Osteoblast (primary cell): ENCODE measurements at places on chromosomes 16 and 17. TPM values are rescaled to one million over a fixed set of nuclear protein-coding genes. Genes with fewer than 3 reads are reported as not detected.
A peak's percentile ranks its signal among the peaks of the same experiment; 100 is the strongest.

DNA sequence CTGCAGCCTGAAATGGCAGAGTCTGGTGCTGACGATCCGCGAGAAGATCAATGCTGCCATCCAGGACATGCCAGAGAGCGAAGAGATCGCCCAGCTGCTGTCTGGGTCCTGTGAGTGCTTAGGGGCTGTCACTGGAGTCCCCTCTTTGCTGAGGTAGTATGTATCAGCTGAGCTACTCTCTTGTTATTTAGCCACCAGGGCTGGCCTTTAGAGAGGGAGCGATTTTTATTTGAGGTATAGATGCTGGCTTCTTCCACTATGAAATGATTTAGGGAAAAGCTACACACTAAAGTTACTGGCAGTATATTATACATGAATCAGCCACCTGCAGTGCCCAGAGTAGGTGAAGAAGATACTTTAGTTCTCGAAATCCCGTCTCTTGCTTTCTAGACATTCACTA is 2.6 kb downstream of the CDK5RAP3 start:
- H3K27ac ChIP-seq: no peak overlapping the region
- peaks cover 40% of the 10 kb centered on the region for H3K36me3 ChIP-seq
- peaks cover 11% of the 10 kb centered on the region for H3K4me1 ChIP-seq
- no peaks in the 10 kb centered on the region for H3K27me3 ChIP-seq
- no peak overlapping the region for H3K4me3 ChIP-seq
- no peak for DNase-seq

Gene KCNJ18
- total RNA-seq: not detected in 2 replicates

DNA sequence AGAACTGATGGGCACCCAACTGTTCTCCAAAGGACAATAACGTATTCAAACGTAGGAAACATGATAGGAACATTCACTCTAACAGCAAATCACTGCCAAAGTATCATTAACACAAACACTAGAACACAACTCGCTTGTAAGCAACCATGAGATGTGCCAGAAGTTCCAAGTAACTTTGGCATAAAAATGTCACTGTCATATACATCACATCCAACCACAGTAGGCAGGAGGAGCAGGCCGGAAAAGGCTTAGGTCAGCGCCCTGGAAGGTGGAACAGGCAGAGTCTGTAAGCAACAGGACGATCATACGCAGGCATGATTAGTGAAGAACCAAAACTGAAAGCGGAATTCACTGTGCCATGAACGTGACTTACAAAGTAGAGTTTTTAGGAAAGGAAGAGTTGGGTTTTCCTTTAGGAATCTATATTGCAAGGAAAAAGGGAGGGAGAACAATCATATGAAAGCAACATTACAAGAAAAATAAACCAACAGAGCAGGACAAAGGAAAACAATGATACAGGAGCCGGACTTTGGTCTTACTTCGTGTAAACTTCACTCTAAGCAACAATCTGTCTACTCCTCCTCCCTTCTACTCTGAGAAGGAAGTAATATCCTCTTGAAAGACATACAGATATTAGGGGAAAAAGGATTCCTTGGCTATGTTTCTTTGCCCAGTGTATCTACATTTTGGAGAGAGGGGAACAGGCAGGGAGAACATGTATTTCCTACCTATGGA is 52.3 kb downstream of the YWHAE start:
- no peaks in the 10 kb centered on the region for H3K4me1 ChIP-seq
- peak; percentile 80 for DNase-seq

Gene CEP112
- total RNA-seq: 8.3 and 10.6 TPM in 2 replicates

GRCh38 chr16:19749571-19750080 is 31.6 kb downstream of the IQCK start:
- H3K4me3 ChIP-seq: no peak overlapping the region
- H3K27me3 ChIP-seq: no peaks in the 10 kb centered on the region
- H3K36me3 ChIP-seq: no peaks in the 10 kb centered on the region
- DNase-seq: no peak

GRCh38 chr17:16932156-16932555 is 39.8 kb downstream of the TNFRSF13B start:
- no peak overlapping the region for H3K27ac ChIP-seq
- no peaks in the 10 kb centered on the region for H3K4me1 ChIP-seq
- no peak overlapping the region for H3K4me3 ChIP-seq
- H3K36me3 ChIP-seq: no peaks in the 10 kb centered on the region

DNA sequence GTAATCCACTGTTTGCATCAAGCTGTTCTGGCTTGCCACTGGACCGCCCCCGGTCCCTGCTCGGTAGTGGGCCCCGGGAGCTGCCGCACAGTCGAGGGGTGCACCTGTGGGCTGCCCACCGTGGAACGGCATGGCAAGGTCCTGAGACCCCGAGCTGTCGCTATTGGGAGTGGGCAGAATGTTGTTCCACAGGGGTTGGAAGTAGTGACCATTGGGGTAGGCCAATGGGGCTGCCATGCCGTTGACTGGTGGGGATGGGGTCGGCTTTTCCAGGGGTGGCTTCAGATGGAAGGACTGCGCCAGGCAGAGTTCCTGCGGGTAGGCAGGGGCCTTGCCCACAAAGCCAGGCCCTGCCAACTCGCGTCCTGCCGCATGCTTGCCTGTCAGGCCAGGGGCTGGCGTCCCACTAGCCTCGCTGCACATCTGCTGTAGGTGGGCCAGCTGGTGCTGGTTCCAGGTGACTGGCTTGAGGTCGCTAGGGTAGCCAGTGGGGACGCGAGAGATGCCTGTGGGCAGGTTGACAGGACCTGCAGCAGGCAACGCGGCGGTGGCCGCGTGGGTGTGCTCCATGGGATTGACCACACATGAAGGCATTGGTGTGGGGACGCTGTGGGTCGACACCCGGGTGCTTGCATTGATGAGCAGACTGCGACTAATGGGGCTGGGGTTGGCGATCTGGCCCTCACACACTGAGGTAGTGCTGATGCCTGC is 14.8 kb downstream of the TRAF4 start:
- peaks cover 9% of the 10 kb centered on the region for H3K4me1 ChIP-seq
- peak; percentile 15 for DNase-seq
- H3K4me3 ChIP-seq: no peak overlapping the region
- H3K27me3 ChIP-seq: no peaks in the 10 kb centered on the region

- H3K4me1 ChIP-seq: no peaks in the 10 kb centered on the region
- no peak overlapping the region for H3K27ac ChIP-seq
- no peak overlapping the region for H3K4me3 ChIP-seq
- DNase-seq: no peak
These were observed 241.8 kb downstream of the C16orf95 start for GRCh38 chr16:87075319-87075860.

DNA sequence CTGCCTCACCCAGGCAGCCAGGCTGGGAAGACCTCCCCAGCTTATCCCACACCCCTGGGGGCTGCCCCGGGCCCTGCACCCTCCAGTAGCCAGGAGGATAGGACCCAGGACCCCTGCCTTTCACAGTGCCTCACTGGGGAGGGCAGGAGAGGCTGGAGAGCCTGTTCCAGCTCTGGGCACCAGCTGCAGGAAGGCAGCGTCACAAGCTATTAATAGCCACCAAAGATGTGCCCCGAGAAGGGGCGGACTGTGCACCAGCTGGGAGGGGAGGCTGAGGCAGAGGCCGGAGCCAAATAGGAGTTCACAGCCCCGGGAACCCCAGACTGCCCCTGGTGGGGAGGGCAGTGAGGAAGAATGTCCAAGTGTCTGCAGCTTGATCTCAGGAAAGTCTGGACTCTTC is 8.8 kb downstream of the SBK1 start:
- peak; percentile 45 for DNase-seq
- H3K27ac ChIP-seq: no peak overlapping the region
- no peak overlapping the region for H3K4me3 ChIP-seq
- no peaks in the 10 kb centered on the region for H3K4me1 ChIP-seq

Gene MT1B
- not detected in 2 replicates for total RNA-seq

Gene KRTAP1-1
- total RNA-seq: 2.2 and 2.4 TPM in 2 replicates

GRCh38 chr17:10055262-10055975 is 143.0 kb downstream of the GAS7 start:
- H3K4me1 ChIP-seq: no peaks in the 10 kb centered on the region
- no peaks in the 10 kb centered on the region for H3K27me3 ChIP-seq
- DNase-seq: no peak
- no peaks in the 10 kb centered on the region for H3K36me3 ChIP-seq
- H3K4me3 ChIP-seq: no peak overlapping the region

GRCh38 chr17:54029986-54030385 is 207.3 kb downstream of the KIF2B start:
- no peaks in the 10 kb centered on the region for H3K27me3 ChIP-seq
- no peak for DNase-seq
- no peak overlapping the region for H3K27ac ChIP-seq
- H3K4me1 ChIP-seq: no peaks in the 10 kb centered on the region

Gene HCRT
- not detected in 2 replicates for total RNA-seq

- peaks cover 13% of the 10 kb centered on the region for H3K4me1 ChIP-seq
- no peak overlapping the region for H3K27ac ChIP-seq
- H3K27me3 ChIP-seq: no peaks in the 10 kb centered on the region
- no peaks in the 10 kb centered on the region for H3K36me3 ChIP-seq
- DNase-seq: peak; percentile 86
These were observed 4.0 kb downstream of the TAC4 start for GRCh38 chr17:49843774-49844350.

Gene NME1
- 53.6 and 58.6 TPM in 2 replicates for total RNA-seq

DNA sequence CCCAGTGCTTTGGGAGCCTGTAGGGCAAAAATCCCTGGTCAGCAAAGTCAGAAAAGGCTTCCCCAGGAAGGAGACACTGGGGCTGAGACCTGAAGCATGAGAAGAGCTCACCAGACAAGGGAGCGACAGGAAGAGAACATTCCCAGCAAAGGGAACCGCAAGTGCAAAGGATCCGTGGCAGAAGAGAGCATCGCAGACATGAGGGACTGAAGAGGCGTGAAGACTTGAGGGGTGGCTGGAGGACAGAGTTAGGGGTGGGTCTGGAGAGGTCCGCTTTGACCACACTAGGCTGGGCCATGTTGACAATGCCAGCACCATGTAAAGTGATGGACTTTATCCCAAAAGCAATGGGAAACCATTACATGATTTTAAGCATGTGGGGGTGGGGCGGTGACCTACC is 128.1 kb upstream of the IRX3 start:
- no peak for DNase-seq
- H3K27me3 ChIP-seq: no peaks in the 10 kb centered on the region

DNA sequence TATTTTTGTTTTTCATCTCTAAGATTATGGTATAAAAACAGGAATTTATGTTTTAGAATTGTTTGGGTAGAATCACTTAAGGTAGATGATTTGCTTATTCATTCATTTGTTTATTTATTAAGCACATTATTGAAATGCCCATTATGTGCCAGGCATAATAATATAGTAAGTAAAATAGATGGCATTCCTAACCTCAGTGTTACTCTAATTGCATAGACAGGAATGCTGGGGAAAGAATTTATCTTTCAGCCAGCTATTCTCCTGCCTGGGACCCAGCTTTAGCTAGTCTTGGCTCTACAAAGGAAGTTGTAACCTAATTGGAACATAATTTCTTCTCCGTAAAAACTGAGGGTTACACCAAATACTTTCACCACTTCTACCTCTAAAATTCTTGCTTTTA is 44.6 kb downstream of the NFAT5 start:
- H3K36me3 ChIP-seq: peaks cover 4% of the 10 kb centered on the region
- no peak for DNase-seq
- no peak overlapping the region for H3K4me3 ChIP-seq
- no peaks in the 10 kb centered on the region for H3K27me3 ChIP-seq
- no peak overlapping the region for H3K27ac ChIP-seq

Gene CD300A
- not detected in 2 replicates for total RNA-seq

DNA sequence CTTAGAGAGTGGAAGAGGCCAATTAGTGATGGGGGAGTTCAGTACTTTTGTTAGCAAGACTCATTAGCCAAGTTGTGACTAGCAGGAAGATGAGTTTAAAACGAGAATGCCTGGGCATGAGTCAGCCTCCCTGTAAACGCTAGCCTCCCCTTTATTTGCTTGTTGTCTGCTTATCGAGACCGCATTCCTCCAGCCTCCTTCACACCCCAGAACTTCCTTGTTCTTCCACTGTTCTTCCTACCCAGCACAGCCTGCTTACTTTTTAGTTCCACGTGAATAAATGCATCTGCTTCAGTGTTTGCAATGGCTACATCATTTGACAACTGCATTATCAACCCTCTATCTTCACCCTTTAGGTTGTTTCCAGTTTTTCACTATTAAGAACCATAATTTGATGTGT is 20.2 kb upstream of the OR3A1 start:
- no peak overlapping the region for H3K4me3 ChIP-seq
- no peaks in the 10 kb centered on the region for H3K27me3 ChIP-seq
- H3K36me3 ChIP-seq: no peaks in the 10 kb centered on the region
- no peak for DNase-seq

- H3K27ac ChIP-seq: peak overlapping the region; percentile 70
- no peaks in the 10 kb centered on the region for H3K27me3 ChIP-seq
- H3K4me1 ChIP-seq: peaks cover 40% of the 10 kb centered on the region
- peak; percentile 69 for DNase-seq
- peak overlapping the region; percentile 6 for H3K4me3 ChIP-seq
- peaks cover 64% of the 10 kb centered on the region for H3K36me3 ChIP-seq
These were observed 1.9 kb downstream of the GPS2 start for GRCh38 chr17:7313088-7313889.

Gene SCN4A
- under 0.01 TPM in 1 of 2 replicates, not detected in the other for total RNA-seq

Gene CSH1
- not detected in 2 replicates for total RNA-seq

Gene HSD3B7
- 45.6 and 47.7 TPM in 2 replicates for total RNA-seq

GRCh38 chr16:31452631-31453106 is 6.6 kb upstream of the ARMC5 start:
- peaks cover 3% of the 10 kb centered on the region for H3K36me3 ChIP-seq
- no peaks in the 10 kb centered on the region for H3K27me3 ChIP-seq
- peaks cover 53% of the 10 kb centered on the region for H3K4me1 ChIP-seq
- H3K4me3 ChIP-seq: no peak overlapping the region
- peak; percentile 92 for DNase-seq
- peak overlapping the region; percentile 82 for H3K27ac ChIP-seq

- no peaks in the 10 kb centered on the region for H3K27me3 ChIP-seq
- H3K27ac ChIP-seq: no peak overlapping the region
- H3K4me1 ChIP-seq: peaks cover 8% of the 10 kb centered on the region
- peak; percentile 99 for DNase-seq
- no peak overlapping the region for H3K4me3 ChIP-seq
- H3K36me3 ChIP-seq: peaks cover 54% of the 10 kb centered on the region
These were observed 818 bp upstream of the NRN1L start for GRCh38 chr16:67883872-67884261.

Gene CACNG1
- total RNA-seq: not detected in 2 replicates

Gene TMEM114
- not detected in 2 replicates for total RNA-seq

- H3K27ac ChIP-seq: no peak within 1 kb of the TSS
- DNase-seq: peak; percentile 95
- H3K36me3 ChIP-seq: no peaks in the 10 kb centered on the region
- no peaks in the 10 kb centered on the region for H3K4me1 ChIP-seq
- H3K4me3 ChIP-seq: peak within 1 kb of the TSS; percentile 43
- H3K27me3 ChIP-seq: peaks cover 78% of the 10 kb centered on the region
These were observed at the start of gene HLF for GRCh38 chr17:55264645-55265298. TSS of gene HLF (plus strand) at chr17:55264960. CDS start at chr17:55265485, 525 bp downstream.
